Activated naive CD8-positive, alpha-beta T cell treated with anti-CD3 and anti-CD28 coated beads for 36 hours (primary cell): ENCODE measurements at places on chromosomes 2 and 18.

- no peak for DNase-seq
Measured at GRCh38 chr2:132911726-132912724, 242.0 kb upstream of the LYPD1 start.

GRCh38 chr2:171541202-171541887 is 19.1 kb downstream of the CYBRD1 start:
- no peak for DNase-seq

DNA sequence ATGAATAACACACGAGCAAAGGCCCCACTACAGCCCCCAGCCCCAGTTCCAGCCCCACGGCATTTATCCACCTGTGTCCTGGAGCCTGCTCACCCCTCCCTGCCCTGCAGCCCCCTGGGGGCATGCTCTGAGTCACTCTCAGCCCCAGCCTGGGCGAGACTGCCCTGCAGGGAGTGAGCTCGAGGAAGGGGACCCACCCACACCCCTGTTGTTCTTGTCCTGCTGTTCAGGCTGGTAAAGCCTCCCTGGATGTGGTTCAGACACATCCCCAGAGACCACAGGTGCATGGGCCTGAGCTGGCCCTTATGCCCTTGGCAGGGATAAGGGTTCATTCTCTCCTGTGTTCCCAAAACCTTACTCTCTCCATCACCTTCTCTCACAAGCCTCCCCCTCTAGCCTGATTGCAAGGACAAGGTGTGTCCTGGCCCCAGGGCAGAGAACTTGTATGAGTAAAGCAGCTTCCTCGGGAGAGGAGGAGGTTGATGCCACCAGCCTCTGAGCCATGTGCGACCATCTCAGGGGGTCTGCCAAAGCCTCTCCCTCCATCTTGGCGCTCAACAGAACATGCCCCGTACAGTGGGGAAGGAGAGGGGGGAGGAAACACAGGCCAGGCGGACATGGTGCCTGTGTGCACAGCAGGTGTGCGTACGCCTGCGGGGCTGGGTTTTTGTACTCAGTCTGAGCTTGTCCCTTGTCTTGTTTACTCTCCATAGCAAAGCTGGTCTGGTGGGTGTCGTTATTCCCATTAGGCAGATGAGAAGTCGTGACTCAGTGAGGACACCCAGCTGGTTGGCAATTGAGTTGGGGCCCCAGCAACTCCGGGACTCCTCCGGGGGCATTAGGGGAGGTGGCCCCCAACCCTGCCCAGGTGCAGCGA is 64.4 kb downstream of the CIB4 start:
- DNase-seq: no peak

- DNase-seq: no peak
Measured at GRCh38 chr2:102790091-102790455, 28.2 kb downstream of the TMEM182 start.

- DNase-seq: no peak
Measured at GRCh38 chr2:153133716-153134115, 344.8 kb downstream of the RPRM start.

GRCh38 chr18:61435064-61435652 is 101.9 kb downstream of the CDH20 start:
- no peak for DNase-seq

- peak; percentile 43 for DNase-seq
Measured at GRCh38 chr2:98013407-98014042, 17.8 kb upstream of the TMEM131 start.

DNA sequence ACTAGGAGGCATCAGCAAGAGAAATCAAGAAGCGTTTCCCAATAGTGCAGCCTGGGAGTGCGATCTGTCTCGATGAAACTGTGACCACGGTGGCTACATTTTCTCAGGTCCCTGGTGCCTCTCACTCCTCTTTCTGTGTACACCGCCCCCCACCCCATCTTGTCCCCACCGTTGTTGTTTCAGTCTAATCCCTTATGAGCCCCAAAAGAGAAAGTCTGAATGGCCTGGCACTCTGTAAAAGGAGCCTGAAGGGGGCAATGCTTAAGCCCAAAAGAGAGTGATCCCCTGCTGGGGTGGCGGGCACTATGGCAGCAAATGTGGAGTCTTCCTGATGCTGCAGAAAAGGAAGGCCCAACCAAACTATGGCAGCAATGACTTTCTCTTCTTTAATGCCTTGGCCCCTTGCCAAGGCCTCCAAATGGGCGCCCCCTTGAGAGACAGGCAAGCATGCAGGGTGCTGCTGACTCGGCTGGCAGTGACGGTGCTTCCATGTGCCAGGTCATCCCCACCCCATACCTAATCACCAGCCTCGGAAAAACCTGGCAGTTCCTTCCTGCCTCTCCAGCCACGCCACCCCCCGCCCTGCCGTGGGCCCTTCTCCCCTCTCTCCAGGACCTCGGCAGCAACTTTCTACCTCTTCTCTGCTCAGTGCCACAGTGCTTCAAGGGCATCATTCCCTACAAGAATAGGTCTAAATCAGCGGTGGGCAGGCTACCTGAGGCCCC is 123.0 kb downstream of the CYP26B1 start:
- DNase-seq: no peak

- no peak for DNase-seq
Measured at GRCh38 chr2:178074123-178075005, 1.8 kb upstream of the PDE11A start.

DNA sequence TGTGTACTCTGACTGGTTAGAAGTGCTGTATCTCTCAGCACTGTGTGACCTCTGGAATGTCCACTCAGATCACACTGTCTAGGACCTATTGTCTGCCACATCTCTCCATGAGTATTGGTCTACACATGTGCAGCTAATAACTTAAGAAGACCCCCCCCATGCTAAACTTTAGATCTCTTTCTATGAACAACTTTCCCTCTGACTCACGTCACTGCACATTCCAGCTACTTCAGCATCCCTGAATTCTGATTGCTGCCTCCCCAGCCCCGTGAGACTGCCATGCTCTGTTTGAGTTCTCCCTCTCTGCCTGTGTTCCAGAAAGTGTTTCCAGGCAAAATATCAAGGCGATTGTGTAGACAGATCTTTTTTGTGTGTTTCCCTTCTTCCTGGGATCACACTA is 41.8 kb downstream of the RAPGEF4 start:
- DNase-seq: no peak

- DNase-seq: no peak
Measured at GRCh38 chr2:228023619-228024018, 152.2 kb downstream of the DAW1 start.

DNA sequence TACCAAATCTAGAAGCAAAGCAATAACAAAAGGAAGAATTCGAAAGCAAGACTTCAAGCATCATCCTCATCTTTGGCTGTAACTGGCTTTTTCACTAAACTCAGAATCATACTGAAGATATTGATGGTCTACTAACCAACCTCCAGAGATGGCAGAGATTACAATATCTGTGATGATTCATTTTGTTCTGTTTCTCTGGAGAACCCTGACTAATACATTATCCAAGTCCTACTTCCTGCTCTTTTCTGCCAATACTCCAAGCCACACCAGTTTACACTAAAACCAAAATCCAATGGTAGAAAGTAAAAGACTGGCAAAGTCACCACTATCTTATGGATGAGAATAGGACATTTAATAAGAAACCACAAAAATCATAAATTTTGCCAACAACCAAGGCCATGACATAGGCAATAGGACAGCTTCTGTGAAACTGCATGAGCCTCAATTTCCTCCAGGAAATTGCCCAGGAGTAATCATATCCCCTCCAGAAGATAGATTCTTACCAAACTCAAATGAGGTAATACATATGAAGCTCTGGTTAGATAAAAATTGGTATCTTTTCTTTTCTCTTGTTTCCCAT is 159.8 kb downstream of the METTL4 start:
- no peak for DNase-seq

DNA sequence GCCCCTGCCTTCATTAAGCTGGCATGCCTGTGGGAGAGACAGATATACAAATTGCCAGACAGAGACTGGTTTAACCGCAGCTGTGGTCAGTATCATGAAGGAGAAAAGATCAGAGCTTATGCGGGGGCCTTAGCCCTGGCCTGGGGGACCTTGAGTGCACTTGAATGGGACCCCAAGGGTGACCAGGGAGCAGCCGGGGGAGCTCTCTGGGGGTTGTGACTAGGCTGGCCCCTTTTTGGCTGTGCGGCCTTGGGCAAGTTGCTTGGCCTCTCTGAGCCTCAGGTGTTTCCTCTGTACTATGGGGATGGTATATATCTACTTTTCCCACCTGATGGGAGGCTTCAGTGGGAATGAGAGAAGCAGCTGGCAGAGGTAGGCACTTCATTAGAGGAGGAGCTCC is 35.7 kb downstream of the INHBB start:
- DNase-seq: no peak
